ENCODE measurements at places on chromosomes 12 and 14.
A peak's percentile ranks its signal among the peaks of the same experiment; 100 is the strongest.

- DNase-seq: peak; percentile 30
Measured at GRCh38 chr12:49635036-49635435, 11.7 kb downstream of the PRPF40B start.

DNA sequence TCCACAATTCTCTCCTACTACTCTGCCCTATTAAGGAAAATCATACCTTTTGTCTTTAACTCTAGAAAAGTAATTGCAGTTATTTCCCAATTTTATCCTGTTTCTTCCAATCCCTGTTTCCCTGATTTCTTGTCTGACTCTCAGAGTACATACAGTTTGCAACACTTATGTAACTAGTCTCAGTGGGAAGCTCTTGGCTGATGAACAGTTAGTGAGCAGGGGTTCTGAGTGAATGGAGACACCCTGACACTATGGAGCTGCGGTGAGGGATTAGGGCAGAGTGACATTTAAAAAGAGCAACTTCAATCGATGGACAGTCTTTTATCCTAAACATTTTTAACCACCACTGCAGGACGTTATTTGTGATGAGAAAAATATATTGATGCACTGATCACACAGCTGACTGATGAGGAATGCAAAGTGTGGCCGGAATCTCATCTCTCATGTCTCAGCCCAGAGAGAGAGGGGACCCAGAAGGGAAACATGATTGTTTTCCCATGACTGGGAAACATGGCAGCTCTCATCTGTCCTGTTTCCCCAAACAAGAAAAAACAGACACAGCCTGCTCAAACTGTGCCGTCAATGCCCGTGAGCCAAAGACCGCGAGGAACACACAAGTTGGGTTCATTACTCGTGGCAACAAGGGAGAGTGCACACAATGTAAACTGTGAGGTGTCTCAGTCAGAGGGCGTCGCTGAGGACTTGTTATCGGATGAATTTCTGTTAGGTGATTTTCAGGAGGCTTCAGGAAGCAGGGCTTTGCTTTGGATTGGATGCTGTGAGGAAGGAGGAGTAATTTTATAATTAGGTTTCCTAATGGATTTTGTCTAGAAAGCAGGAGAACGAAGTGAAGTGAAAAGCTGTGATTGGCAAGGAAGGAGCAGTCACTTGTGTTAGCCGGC is 5.2 kb upstream of the SLC6A13 start:
- DNase-seq: no peak

DNA sequence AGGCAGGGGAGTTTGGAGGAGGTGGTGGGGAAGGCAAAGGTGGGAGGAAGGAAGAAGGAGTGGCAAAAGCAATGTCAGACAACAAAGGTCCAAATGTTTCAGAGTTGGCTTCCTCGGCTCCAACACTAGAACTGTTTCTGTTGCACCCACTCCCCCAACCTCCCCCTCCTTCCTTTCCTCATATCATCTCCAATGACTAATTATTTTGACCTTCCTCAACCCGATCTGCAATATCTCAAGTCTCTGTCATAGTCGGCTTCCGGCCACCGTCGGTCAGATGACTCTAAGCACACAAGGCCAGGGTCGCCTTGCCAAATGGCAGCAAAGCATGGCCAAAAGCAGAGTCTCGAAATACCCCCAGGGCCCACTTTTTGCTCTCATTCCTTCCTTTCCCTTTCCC is 637.0 kb upstream of the TBX3 start:
- no peak for DNase-seq

- DNase-seq: peak; percentile 66
Measured at GRCh38 chr14:103808403-103809001, 38.9 kb downstream of the PPP1R13B start.

DNA sequence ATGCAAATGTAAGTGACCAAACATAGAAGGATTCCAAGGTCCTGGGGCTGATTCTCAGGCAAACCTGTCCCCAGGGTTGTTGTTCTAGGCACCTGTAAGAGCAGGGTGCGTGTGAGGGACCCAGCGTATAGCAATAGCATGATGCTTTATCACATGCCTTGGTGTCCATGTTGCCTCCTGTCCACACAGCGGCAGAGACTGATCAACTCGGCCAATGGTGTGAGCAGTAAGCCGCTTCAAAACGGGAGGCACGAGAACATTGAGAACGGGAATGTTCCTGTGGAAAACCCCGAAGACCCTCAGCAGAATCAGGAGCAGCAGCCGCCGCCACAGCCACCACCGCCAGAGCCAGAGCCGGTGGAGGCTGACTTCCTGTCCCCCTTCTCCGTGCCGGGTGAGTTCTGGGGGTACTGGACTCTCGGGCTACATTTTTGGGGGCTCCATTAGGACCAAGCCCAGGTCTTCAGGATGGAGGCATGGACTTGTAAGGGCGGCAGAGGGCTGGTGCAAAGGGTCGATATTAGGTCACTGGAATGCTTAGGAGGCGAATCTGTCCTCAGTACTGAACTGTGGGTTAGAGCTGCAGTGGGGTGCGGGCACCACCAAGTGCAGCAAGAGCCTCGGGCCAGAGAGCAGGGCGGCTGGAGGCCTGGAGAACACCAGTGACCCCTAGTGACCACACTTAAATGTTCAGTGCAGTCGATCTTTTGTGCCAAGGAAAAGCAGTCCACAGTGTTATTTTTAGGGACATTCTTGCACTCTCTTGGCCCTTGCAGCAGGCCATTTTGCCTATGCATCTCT is 57.2 kb upstream of the RIN3 start:
- no peak for DNase-seq

DNA sequence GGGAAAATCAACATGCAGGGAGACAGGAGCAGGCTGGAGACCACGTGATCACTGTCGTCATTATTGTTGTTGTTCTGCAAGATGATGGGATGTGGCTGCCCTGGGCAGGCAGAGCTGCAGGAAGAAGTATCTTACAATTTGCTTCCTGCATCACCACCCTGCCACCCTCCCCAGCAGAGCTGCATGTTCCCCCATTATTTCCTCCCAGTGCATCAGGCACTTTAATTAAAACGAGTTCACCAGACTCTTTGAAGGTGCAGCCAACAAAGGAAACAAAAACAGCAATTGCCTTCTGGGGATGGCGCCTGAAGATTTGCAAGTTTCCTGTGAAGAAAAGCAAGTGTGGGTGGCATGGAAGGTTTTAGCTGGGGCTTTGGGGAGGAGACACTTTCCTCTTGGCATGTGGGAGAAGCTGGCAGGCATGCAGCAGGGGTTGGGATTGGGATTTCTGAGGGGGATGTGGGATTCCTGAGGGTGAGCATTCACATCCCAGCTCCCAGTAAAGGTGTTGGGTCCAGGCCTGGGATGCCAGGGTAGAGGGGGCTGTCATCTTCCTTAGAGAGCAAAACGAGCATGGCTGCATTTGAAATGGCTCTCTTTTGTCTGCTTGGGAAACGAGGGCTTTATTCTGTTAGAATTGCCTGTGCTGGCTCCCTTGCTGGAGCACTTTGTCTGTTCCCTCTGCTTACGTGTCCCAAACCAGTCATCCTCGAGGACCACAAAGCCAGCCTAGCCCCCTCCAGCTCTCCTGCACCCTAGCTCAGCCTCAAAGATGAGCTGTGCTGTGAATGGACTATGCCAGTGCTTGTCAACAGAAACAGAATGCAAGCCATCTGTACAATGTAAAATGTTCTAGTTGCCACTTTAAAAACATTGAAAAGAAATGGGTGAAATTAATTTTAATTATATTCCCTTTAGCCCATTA is 11.5 kb upstream of the C14orf132 start:
- DNase-seq: no peak

- no peak for DNase-seq
Measured at GRCh38 chr12:46131732-46132469, 136.9 kb downstream of the SLC38A1 start.

DNA sequence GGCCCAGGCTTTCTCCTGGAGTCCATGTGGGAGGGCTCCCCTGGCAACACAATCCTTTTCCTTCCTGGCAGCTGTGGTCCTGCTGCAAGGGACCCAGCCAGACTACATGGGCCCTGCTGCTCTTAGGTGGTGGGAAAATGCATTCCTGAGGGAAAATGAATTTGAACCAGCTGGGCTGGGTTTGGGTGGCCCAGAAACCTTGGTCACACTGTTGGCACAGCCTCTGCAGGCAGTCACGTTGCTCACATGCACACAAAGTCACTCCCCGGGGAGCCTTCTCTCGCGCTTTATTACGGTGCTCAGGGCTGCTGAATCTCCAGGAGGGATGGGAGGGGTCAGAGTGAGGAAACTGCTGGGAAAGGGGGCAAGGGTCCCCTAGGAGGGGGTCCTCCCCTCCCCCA is 17.2 kb downstream of the PLEKHG3 start:
- no peak for DNase-seq

DNA sequence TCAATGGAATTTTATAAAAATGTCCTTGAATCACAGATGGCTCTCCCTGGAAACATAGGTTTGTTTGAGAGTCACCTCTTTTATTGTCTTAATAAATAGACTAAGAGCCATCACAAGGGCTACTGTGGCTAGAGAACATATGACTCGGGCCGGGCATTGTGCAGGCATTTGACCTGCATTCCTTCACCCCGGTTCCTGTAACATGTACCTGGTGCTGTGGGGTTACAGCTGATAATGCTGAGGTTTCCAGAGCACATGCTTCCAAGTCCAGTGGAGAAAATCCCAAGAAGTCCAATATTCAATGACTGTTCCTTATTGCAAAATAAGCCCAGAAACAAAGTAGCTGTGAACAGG is 1.0 kb upstream of the ACACB start:
- DNase-seq: no peak

GRCh38 chr12:130879781-130880389 is 8.0 kb downstream of the RAN start:
- DNase-seq: no peak

- DNase-seq: no peak
Measured at GRCh38 chr14:97536421-97536820, 739.2 kb downstream of the VRK1 start.

DNA sequence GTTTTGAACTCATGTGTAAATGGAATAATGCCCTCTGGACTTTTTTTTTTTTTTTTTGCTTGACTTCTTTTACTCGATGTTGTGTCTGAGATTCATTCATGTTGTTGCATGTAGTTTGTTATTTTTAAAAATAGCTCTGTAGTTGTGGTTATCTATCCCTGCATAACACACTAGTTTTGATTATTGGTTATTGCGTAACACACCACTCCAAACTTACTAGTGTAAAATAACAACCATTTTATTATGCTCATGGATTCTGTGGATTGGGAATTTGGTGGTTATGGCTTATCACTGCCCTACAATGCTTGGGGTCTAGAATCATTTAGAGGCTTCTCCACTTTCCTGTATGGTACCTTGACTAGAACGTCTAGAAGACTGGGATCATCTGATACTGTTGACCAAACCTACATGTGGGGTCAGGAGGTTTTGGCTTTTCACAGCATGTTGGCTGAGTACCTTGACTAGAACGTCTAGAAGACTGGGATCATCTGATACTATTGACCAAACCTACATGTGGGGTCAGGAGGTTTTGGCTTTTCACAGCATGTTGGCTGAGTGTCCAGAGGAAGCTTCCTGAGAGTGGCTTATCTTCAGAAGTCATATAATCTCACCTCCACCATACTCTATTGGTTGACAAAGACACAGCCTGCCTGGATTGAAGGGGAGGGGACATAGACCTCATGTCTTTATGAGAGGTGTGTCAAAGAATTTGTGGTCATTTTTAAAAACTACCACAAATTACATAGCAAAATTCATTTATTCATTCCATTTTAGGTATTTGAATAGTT is 11.6 kb downstream of the VRK1 start:
- no peak for DNase-seq

DNA sequence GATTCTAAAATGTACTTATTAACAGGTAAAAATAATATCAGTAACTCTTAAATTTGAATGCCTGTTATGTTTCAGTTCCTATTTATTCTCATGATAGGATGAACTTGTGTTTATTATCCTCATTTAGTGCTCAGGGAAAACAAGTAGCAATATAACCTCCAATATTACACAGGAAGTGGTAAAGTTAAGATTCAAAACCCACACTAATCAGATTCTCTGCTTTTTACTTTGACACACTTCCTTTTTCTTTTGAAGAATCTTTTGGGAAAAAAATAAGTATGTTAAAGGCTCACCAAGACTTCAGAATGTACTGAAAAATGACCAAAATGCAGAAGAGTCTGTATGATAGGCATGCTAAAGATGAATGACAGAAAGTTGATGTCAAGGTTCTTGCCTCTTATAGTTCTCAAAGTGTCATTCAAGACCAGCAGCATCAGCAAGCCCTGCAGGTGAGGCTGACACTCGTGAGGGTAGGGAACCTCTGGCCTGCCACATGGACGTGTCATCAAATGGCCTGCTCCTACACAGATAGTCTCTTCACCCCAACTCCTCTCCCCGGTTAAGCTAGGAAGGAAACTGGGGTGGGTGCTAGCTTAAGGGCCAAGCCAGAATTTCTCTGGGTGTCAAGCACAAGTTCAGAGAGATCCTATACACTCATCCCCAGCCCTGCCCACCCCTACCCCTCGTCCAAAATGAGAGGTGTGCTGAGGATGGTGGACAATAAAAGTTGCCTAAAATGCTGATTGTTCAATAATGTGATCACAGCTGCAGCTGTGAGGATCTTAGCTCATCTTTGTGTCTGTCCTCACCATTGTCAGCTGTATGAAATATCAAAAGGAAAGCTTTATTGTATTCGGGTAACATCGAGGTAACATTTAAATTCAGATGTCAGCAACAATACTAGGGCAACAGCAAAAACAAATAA is 6.3 kb downstream of the TBPL2 start:
- DNase-seq: no peak

GRCh38 chr14:72416081-72416849 is 477.6 kb downstream of the DPF3 start:
- DNase-seq: no peak

DNA sequence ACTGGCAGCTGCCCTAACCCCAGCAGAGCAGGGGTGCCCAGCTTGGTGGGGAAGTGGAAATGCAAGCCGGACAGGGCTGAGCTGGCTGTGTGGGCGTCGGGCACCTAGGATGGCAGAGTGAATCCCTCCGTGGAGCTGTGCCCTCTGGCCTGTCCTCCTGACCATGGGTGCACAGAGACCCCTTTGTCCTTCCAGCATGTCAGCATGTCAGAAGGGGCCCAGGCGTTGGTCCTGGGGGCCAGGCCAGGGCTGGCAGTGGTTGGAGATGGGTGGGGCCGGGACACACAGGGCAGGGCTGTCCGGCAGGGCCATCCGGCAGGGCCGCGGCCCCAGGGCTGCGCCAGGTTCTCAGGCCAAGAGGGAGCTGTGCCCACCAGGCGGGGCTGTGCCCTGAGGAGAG is 8.8 kb upstream of the TEX22 start:
- no peak for DNase-seq

- DNase-seq: no peak
Measured at GRCh38 chr12:112447106-112447505, 28.4 kb downstream of the PTPN11 start.

All from left forelimb (tissue), 1 donor.